Central memory CD8-positive, alpha-beta T cell (primary cell): ENCODE measurements at places on chromosomes 5 and 9.

DNA sequence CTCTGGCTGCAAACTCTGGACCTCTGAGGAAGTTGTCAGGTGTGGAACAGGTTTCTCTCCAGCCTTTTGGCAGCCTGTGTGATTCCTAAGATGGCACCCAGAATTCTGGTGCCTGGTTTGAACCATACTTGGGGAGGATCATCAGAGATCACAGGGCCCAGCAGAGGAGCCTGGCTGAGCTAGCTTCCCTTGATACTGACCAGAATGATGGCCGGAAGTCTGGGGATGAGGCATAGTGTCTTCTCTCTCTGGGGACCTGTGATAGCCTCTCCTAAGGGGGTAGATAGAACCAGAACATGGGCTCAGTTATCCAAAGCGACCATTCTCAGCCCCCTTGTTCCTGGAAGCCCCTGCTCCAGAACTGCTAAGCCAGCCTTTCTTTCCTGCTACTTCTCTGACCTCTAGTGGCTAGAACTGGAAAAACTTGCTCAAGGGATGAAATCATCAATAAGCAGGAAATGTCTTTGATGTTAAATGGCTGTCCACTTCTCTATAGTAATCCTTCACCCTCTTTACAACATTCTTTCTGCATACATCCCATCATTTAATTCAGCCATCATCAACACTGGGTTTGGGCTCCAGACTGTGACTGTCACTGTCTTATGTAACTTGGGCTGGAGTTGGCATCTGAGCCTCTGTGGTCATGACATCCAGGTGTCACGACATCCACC is 55.1 kb downstream of the C9orf152 start:
- H3K27me3 ChIP-seq = no peaks in the 10 kb centered on the region

DNA sequence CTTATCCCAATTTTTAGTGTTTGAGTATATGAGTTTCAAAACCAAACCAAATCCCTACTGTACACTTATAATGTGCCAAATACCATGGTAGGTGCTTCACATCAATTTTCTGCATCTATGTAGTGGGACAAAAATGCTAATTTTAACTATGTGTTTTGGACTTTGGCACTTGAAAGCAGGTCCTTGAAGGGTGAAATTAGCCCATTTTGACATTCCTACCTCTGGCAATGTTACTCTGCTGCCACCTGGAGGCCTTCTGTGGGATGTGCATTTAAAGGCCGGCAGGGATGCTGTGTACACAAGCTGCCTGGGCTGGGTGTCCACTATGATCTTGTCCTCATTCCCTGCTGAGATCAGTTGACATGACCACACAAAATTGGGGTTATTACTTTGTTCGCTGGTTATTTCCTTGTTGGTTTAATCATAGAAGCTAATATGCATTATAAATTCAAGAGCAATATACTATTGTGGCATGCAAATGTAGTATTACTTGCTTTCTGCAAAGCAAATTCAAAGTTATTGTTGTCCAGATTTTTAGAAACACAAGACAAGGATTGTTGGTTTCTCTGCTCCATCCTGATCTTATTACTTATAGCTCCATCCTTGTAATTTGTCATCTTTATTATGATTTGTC is 166.8 kb downstream of the ARHGEF28 start:
- H3K36me3 ChIP-seq = no peaks in the 10 kb centered on the region
- no peaks in the 10 kb centered on the region for H3K27me3 ChIP-seq
- no peak overlapping the region for H3K4me3 ChIP-seq

- H3K36me3 ChIP-seq = peaks cover 58% of the 10 kb centered on the region
- no peaks in the 10 kb centered on the region for H3K27me3 ChIP-seq
- no peaks in the 10 kb centered on the region for H3K4me1 ChIP-seq
- no peak for DNase-seq
- no peak overlapping the region for H3K4me3 ChIP-seq
Observed at GRCh38 chr5:149498724-149499336, 52.4 kb downstream of the CSNK1A1 start.

DNA sequence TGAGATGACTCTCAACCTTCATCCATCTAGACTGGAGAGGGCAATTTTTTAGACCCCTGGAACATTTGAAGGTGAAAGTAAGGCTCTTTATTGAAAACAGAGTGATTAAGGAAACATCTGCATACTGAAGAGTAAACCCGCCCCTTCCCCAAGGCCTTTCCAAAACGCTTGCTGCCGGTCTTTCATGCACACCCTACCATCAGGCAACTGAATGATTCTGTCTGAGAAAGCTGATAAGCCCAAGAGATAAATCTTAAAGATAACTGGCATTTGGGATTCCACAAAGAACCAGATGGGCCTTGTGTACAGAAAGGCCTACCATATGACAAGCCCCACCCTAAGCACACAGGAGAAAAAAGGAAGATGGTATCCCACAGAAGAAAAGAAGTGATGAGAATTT is 54.4 kb upstream of the PIK3R1 start:
- H3K27me3 ChIP-seq = no peaks in the 10 kb centered on the region
- no peak overlapping the region for H3K4me3 ChIP-seq
- no peak overlapping the region for H3K27ac ChIP-seq
- no peaks in the 10 kb centered on the region for H3K36me3 ChIP-seq
- DNase-seq = no peak

DNA sequence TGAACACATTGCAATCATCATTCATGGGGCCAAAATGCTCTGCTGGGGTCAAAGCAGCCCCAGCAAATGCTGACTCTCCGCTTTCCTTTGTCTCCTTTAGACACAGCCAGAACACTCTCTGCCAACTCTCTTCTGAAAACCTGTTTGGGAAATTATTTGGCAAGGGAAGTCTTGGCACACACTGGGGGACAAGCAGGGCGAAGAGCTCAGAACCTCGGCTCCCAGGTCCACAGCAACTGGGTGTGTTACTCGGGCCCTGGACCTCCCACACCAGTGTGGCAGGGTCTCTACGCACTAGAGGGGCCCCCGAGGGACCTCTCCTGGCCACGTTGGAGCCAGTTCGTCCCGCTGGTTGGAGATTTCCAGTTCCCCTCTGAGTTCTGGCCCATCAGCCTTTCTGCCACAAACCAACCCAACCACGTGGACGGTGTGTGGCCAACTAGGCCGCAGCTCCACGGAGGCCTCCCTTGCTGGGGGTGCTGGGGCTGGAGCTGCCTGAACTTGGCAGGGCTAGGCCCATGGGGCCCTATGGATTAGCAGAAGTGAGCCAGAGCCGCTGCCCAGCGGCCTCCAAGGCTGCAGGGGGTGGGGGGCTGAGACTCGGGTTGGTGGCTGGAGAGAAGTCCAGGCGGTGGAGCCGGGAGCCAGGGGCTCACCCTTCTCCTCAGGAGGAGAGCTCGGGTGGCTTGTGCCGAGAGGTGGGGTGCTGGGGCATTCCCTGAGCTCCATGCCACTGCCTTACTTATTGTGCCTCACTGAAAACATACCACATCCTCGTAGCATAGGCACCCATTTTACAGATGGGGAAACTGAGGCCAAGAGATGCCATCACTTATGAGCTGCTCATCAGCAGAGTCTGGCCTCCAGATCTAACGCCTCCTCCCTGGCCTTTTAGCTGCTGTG is 46.8 kb upstream of the RNU6ATAC start:
- peaks cover 12% of the 10 kb centered on the region for H3K27me3 ChIP-seq
- H3K4me1 ChIP-seq = no peaks in the 10 kb centered on the region
- no peak for DNase-seq
- peaks cover 2% of the 10 kb centered on the region for H3K36me3 ChIP-seq
- no peak overlapping the region for H3K27ac ChIP-seq
